ENCODE measurements at places on chromosomes 5 and 9.

DNA sequence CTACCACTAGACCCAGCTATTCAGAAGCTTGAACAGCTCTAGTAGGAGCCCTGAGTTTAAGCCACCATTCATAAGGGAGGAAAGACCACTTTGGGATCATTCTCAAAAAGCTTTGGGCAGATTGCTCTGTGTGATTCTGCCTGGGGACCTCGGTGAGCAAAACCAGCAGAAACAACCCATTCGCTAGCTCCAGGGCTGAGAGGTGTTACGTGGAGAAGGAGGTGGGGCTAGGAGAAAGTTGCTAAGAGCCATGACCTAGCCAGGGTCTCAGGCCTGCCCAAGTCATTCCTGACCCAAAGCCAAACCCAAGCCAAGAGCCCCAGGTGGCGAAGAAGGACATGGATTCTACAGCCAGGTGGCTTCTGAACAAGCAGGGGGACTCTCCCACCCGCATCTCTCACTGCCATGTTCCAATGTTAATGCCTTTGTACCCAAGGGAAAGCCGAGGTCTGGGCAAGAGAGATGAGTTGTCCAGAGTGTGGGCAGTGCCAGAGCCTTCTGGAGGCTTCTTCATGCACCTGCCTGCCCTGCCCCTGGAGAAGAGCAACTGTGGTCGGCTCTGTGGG is 4.0 kb upstream of the BARHL1 start:
- DNase-seq, result no peak

- DNase-seq, result no peak
These were observed 9.0 kb upstream of the NSD1 start for GRCh38 chr5:177124486-177124991.

GRCh38 chr5:121819682-121820261 is 31.9 kb upstream of the FTMT start:
- DNase-seq, result no peak

- DNase-seq, result no peak
These were observed 2.4 kb downstream of the GBA2 start for GRCh38 chr9:35746583-35746982.

GRCh38 chr5:54540286-54540685 is 22.7 kb downstream of the SNX18 start:
- DNase-seq, result no peak

GRCh38 chr9:101586651-101587050 is 8.1 kb downstream of the PPP3R2 start:
- DNase-seq, result no peak

DNA sequence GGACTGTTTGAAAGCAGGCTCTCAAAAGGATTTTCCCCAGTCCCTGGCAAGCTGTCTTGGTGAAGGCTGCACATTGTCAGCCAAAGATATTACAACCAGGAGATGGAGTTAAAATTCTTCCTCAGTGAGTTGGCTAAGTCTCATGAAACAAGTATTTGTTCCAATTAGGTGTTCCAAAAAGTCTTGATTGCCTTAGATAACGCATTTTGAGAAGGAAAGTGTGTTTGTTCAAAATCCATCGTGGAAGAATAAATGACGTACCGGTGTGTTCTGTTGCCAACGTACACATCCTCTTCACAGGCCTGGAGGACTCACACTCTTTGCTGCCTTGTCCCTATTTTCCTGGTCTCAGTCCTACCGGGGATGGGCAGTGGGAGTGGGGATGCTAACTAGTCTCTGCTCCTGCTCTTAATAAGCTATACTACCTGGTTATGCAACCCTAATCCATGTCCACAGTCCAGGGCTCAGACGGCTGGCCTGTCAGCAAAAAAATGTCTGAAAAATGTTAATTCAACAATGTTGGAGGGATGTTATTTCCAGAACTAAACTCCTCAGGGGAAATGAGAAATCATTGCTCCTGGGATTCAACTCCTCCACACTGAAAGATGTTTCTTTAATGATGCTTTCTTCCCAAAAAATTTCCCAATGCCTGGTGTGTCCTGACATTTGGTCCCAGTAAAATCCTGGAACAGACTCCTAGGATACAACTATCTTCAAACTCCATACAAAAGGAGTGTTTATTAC is 175.3 kb upstream of the KLF9 start:
- DNase-seq, result no peak

DNA sequence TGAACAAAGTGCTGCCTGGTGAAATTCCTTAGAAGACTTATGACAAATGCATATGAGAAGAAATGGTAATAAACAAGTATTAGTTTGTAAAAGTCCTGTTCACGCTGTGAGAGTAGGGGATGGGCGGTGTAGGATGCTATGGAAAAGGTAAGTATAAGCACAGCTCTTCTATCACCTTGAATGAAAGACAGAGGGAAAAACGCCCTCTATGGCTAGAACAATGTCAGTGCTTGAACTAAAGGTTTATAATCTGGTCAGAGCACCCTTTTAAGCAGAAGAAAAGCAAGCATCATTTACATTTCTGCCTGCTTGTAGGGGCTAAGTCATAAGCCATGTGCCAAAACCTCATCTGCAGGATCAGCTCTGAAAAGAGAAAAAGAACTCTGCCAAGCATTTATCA is 115.2 kb downstream of the LHFPL2 start:
- DNase-seq, result no peak

Data from CD4-positive, alpha-beta T cell treated with Interleukin-10 for 1 hour (primary cell).